ENCODE measurements at places on chromosomes 13 and 19.

DNA sequence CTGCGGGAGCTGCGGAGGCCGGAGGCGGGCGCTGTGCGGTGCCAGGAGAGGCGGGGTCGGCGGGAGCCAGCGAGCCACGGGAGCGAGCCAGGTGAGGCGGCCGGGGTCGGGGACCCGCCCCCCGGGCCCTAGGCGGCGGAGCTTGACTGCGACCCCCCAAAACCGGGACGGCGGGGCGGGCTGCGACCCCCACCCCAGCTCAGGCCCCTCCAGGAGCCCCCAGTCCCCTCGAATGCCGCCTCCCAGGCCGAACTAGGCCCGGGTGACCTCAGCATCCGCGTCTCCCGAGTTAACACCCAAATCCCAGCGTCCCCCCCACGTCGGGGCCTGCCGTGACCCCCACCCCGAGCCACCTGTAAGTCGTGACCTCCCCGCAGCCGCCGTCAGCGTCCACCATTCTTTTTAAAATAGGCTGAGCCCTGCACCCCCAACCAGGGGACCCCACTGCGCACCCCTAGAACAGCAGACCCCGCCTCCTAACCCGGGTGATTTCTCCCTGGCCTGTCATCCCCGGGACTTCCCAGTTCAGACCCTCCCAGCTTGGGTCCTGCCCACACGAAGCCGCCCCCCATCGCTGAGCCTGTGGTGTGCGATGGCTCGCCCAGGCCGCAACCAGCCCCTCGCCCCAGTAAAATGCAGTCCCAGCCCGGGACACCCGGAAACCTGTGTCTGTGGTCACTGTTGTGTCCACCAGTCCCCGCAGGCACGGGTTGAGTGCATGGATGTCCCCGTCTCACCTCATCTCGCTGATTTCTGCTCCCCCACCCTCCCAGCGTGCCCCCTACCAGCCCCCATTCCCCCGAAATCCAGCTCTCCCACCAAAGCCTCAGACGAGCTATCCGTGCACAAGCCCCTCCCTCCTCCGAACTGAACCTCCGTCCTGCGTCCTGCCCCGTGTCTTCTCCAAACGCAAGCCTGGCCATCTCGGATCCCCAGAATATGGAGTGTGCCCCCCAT lies 551 bp downstream of the FZR1 start:
- peak; percentile 60 for DNase-seq

DNA sequence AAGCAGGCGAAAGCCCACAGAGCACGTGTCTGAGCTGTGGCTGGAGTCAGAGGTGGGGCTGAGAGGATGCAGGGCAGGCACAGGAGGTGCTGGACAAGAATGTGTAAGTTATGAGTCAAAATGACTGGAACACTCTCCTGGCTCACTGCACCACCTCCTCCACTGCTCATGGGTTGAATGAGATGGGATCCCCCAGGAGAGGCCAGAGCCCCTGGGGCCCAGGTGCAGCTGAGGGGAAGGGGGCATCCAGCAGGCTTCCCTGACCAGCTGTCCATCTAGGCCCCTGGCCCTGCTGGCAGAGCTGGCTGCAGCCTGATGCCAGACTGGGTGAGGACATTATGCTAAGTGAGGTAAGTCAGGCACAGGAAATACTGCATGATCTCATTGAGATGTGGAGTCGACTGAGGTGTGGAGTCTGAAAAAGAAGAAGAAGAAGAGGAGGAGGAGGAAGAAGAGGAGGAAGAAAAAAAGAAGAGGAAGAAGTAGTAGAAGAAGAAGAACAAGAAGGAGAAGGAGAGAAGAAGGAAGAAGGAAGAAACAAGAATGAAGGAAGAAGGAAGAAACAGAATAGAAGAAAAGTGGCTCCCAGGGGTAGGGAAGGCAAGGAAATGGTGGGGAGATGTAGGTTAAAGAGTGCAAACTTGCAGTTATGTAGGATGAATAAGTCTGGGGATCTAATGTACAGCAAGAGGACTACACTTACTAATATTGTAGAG lies 747.4 kb downstream of the UQCRFS1 start:
- no peak for DNase-seq

DNA sequence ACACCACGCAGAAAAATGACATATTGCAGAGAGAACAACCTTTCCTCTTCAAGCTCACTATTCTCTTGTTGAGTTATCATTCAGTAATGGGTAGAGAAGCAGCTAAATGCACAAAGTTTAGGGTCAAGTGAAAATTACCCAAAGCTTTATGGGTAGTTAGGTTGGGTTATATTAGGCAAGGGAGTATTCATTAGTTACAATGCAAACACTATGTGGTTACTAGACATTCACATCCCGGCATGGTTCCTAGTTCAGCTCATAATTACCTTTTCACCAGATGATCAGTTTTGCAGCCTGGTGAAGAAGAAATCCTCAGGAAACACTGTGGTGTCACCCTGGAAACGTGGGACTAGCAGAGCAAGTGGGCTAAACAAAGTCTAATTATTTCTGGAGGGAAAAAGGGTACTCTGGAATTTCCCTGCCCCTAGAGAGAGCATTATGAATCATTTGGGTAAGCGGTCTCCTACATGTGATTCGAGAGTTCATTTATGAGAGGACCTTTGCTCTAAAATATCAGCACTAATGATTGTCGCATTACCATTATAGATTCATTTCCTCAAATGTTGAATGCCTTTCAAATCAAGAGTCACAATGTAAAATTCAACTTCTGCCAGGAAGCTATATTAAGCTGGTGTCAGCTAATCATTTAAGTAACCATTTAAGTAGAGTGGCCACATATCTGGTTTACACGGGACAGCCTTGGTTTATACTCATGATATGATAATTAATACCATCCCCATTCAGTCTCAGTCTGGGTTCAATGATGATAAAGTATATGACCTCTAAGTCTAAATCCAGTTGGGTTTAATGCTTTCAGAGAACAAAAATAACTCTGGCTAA lies 1208.0 kb downstream of the DIAPH3 start:
- no peak for DNase-seq

- DNase-seq: no peak
These were observed 15.7 kb downstream of the MRPS12 start for GRCh38 chr19:38946229-38947010.

- DNase-seq: no peak
These were observed 508 bp upstream of the ZNF44 start for GRCh38 chr19:12295191-12295590.

- DNase-seq: no peak
These were observed 57.0 kb downstream of the SLC10A2 start for GRCh38 chr13:103009051-103009840.

- DNase-seq: peak; percentile 48
These were observed at the start of gene RINL for GRCh38 chr19:38877781-38878574. Gene RINL (minus strand): TSS chr19:38878275. CDS start chr19:38876742, 1,533 bp downstream.

DNA sequence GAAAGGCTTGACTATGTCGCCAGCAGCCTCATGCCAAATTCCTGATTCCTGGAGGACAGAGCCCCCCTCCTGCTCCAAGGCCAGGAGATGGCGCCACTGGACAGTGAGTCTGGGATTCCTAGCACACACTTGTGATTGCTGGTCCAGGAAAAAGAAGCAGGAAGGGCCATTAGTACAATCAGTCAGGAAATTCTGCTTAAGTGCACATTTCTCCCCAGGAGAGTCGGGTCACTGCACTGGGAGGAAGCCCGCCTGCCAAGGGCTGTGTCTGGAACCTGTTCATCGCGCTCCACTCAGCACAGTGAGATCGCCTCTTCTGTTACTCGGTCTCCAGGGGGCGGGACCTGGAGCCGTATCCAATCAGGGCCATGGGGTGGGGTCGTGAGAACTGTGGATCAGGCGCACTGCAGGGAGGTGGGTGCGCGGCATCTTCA lies 65.1 kb downstream of the ZNF823 start:
- peak; percentile 73 for DNase-seq

DNA sequence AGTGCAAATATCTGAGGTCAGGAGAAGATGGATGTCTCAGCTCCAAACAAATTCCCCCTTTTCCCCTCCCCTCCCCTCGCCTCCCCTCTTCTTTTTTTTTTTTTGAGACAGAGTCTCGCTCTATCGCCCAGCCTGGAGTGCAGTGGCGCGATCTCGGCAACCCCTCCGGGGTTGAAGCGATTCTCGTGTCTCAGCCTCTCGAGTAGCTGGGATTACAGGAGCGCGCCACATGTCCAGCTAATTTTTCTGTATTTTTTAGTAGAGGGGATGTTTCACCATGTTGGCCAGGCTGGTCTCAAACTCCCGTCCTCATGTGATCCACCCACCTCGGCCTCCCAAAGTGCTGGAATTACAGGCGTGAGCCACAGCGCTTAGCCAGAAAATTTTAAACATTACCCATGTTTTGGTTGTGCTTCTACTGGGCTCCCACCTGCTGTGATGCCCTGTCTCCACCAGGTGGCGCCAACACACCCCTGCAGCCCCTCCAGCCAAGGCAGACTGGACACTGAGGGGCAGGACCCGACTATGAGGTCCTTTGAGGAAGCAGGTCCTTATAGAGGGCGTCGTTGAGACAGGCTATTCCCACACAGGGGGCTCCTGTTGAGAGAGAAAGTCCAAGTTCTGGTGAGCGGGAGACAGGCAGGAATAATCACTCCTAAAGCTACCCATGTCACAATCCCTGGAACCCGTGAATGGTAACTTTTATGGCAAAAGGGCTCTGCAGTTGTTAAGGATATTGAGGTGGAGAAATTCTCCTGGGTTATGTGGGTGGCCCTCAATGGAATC lies 6.3 kb downstream of the ERICH4 start:
- peak; percentile 81 for DNase-seq

GRCh38 chr19:40219721-40220276 lies 1.6 kb upstream of the TTC9B start:
- peak; percentile 72 for DNase-seq

- DNase-seq: no peak
These were observed 9.8 kb upstream of the MARCHF2 start for GRCh38 chr19:8403098-8403819.

DNA sequence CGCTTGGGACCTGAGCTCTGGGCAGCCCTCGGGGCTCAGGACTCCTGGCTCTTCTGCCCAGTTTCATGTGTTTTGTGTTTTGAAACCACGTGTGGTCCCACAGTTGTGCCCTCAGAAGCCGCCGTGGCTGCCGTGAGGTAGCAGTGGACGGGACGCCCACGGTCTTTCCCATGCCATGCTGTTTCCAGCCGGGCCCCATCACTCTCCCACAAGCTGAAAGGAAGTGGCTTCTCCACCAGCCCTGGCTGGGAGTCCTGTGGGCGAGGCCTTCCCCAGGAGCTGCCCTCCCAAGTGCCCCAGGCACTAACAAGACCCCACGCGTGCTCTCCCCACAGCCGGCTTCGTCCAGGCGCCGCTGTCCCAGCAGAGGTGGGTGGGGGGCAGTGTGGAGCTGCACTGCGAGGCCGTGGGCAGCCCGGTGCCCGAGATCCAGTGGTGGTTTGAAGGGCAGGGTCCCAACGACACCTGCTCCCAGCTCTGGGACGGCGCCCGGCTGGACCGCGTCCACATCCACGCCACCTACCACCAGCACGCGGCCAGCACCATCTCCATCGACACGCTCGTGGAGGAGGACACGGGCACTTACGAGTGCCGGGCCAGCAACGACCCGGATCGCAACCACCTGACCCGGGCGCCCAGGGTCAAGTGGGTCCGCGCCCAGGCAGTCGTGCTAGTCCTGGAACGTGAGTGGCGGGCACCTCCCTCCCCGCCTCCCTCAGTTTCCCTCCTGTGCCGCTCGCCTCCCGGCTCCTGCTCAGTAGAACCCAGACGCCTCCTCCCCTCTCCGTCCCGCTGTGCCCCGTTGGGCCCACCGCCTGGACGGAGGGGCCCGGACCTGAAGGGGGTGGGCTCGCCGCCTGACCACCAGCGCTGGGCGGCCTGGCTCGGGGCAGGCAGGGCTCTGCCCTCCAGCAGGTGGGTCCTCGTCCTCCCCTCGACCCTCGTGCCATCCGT lies 5.3 kb downstream of the BSG start:
- no peak for DNase-seq

GRCh38 chr19:49954933-49955332 lies 6.0 kb downstream of the SIGLEC11 start:
- DNase-seq: no peak

- no peak for DNase-seq
These were observed 222.0 kb downstream of the ZNF536 start for GRCh38 chr19:30593975-30594745.

Data from suppressor macrophage treated with lipopolysaccharide for 1 hour (primary cell).